ENCODE measurements at places on chromosomes 6 and 20. TPM values are rescaled to one million over a fixed set of nuclear protein-coding genes. Genes with fewer than 3 reads are reported as not detected.

Gene PLEKHG1
- 4.5 TPM for total RNA-seq

Gene MUC22
- not detected for total RNA-seq

Gene SIRPA
- 0.12 TPM for total RNA-seq

Gene LY6G6C
- total RNA-seq = not detected

Gene CDC40
- total RNA-seq = 25.9 TPM

Gene BANF2
- total RNA-seq = not detected

Gene IPCEF1
- total RNA-seq = 14.2 TPM

Gene HDGFL1
- not detected for total RNA-seq

Gene TNF
- total RNA-seq = 115 TPM

All from activated naive CD8-positive, alpha-beta T cell treated with anti-CD3 and anti-CD28 coated beads for 36 hours (primary cell).